Motor neuron (in vitro differentiated cells): ENCODE measurements at places on chromosomes 12 and 14.

DNA sequence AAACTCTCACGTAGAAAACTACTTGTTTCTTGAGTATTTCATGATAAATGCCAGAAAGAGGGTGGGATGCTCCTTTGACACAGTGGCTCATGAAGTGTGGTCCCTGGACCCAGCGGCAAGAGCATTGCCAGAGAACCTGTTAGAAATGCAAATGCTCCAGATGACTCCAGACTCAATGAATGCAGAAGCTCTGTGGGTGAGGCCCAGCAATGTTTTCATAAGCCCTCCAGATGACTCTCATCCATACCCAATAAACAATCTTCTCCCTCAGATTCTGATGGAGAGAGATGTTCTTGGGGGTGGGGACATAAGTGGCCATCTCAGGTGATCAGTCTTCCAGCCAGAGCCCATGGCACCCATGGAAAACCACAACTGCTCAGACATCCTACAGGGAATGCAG, 88.9 kb downstream of the SMOC1 start:
- ATAC-seq, result no peak

- no peak for ATAC-seq
Observed at GRCh38 chr14:106694638-106695393, 1168.4 kb downstream of the TMEM121 start.

GRCh38 chr14:51236314-51236713, 3.7 kb upstream of the TMX1 start:
- no peak for ATAC-seq

- no peak for ATAC-seq
Observed at GRCh38 chr14:68557648-68558047, 235.2 kb downstream of the ZFP36L1 start.

- ATAC-seq, result no peak
Observed at GRCh38 chr12:22306311-22306710, 28.2 kb downstream of the ST8SIA1 start.

GRCh38 chr14:55272387-55272786, 1.2 kb downstream of the FBXO34 start:
- no peak for ATAC-seq

DNA sequence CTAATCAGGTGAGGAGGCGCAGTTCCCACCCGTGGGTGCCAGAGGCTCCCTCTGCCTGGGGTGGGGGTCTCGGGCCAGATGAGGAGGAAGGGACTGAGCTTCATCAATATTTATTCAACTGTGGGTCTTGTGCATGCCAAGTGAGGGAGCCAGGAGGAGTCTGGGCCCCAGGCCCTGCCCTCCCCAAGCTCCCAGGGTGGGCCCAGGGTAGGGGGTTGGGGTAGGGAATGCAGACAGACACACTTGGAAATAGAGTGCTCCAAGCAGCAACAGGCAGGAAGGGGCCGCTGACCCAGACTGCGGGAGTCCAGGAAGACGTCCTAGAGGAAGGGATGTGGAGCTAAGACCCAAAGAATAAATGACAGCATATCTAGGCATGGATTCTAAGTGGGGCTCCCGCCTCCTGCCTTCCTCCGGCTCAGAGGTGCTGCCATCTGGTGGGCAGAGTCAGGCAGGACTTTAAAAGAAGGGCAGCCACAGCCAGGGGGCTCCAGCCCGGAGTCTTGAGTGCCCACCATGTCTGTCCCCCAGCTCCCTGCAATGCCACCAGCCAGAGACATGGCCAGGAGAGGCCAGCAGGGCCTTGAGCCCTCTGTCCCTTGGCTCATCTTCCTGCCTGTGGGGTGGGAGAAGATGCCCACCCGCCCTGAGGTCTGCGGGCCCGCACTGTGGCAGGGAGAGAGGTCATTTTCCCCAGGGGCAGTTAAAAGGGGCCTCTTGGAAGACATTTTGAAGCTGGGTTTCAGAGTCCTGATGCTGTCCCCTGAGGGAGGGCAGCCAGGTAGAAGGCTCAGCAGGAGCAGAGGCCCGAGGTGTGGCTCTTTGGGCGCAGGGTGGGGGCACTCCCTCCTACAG, 70.1 kb downstream of the PHETA1 start:
- ATAC-seq, result peak; percentile 98
